ENCODE measurements at places on chromosomes 6 and 20. TPM values are rescaled to one million over a fixed set of nuclear protein-coding genes. Genes with fewer than 3 reads are reported as not detected.

EPB41L1 gene
- 19.2 TPM for total RNA-seq

MACROD2 gene
- total RNA-seq, result 3.3 TPM

GRCh38 chr20:34547844-34548613 is 10.5 kb upstream of the MAP1LC3A start:
- no peak for DNase-seq
- H3K4me3 ChIP-seq, result no peak overlapping the region
- no peaks in the 10 kb centered on the region for H3K36me3 ChIP-seq
- no peak overlapping the region for H3K27ac ChIP-seq

SSTR4 gene
- not detected for total RNA-seq

HLA-E gene
- 203 TPM for total RNA-seq

DNA sequence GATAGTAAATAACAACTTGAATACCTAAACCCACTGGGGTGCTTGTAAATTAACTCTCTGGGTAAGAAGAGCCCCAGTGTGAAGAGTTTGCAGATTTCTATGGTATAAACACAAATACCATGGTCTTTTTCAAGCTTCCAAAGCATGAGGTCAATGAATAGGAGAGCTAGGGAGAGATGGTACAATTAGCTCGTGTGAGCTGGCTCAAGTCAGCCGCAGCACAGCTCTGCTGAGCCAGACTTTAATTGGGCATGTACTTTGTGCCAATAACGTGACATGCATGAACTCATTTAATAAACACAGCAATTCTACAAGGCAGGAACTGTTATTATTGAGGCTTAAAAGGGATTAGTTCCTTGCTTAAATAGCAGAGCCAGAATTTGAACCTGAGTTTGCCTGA is 684.2 kb downstream of the KIF16B start:
- no peak overlapping the region for H3K4me3 ChIP-seq
- H3K27ac ChIP-seq, result no peak overlapping the region
- H3K4me1 ChIP-seq, result no peaks in the 10 kb centered on the region
- DNase-seq, result no peak
- H3K36me3 ChIP-seq, result no peaks in the 10 kb centered on the region

- no peaks in the 10 kb centered on the region for H3K36me3 ChIP-seq
- H3K27ac ChIP-seq, result no peak overlapping the region
- no peaks in the 10 kb centered on the region for H3K27me3 ChIP-seq
- no peak overlapping the region for H3K4me3 ChIP-seq
- H3K4me1 ChIP-seq, result peaks cover 19% of the 10 kb centered on the region
Observed at GRCh38 chr20:19492116-19492515, 265.9 kb upstream of the RIN2 start.

GRCh38 chr6:52161689-52162438 is 24.3 kb upstream of the IL17A start:
- no peaks in the 10 kb centered on the region for H3K36me3 ChIP-seq
- H3K4me3 ChIP-seq, result no peak overlapping the region
- H3K27ac ChIP-seq, result no peak overlapping the region
- 0 out of 2 replicates have a peak, but pooled peaks cover 6% of the 10 kb centered on the region for H3K4me1 ChIP-seq

DNA sequence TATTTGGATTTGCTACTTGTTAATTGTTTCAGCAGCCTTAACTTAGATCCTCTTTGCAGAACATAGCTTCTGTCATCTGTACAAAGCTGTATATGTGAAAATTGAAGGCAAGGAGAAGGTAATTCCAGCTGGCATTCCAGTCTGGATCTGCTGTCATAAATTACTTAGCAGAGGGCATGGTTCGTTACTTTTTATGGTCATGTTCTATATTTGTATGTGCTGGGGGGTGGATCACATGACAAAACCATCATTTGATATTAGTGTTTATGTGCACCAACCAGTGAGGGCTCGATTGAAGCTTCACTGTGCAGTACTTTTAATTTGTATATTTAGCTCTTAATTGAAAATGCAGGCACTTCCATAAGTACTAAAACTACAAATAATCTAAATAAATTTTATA is 80.2 kb downstream of the CAP2 start:
- no peak overlapping the region for H3K4me3 ChIP-seq
- no peak overlapping the region for H3K27ac ChIP-seq
- no peaks in the 10 kb centered on the region for H3K27me3 ChIP-seq

DNA sequence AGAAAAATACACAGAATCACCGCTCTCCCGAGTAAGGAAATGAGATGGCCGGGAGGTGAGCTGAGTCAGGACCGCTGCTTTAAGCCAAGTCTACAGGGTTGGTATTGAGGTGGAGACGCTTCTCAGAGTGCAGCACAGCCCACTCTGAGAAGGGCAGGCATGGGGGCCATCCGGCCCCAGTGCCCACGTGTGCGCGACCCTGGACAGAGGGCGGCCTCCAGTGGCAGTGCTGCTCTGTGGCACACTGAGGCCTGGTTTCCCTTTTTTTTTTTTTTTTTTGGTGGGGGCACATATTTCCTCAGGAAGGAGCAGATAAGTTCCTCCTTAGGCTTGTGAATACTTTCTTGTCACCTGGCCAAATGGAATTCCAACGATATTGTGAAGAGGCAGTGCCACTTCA is 88.8 kb downstream of the FOXC1 start:
- H3K4me3 ChIP-seq, result no peak overlapping the region
- no peak for DNase-seq
- peaks cover 31% of the 10 kb centered on the region for H3K4me1 ChIP-seq

DNA sequence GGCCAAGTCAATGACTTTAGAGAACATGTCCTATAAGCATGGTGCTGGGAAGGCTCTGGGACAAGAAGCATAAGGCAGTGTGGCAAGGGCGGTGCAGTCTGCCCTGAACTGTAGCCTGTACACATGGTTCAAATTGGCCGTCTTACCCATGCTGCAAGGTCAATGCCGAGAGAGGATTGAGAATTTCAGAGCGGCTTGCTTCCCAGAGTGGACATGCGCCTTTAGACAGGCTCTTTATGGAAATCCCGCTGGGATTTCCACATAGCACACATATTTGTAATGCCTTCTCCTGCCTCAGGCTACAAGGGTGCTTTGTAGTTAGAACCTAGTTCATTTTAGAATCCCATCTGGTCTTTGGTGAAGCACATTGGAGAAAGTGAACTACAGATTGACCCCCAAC is 36.1 kb upstream of the CEP162 start:
- H3K4me3 ChIP-seq, result no peak overlapping the region
- no peak for DNase-seq
- no peak overlapping the region for H3K27ac ChIP-seq
- no peaks in the 10 kb centered on the region for H3K4me1 ChIP-seq
- no peaks in the 10 kb centered on the region for H3K36me3 ChIP-seq
- H3K27me3 ChIP-seq, result no peaks in the 10 kb centered on the region

GRCh38 chr6:166721576-166721975 is 94.5 kb upstream of the RPS6KA2 start:
- H3K27me3 ChIP-seq, result peaks cover 15% of the 10 kb centered on the region
- no peaks in the 10 kb centered on the region for H3K36me3 ChIP-seq
- no peak overlapping the region for H3K27ac ChIP-seq
- H3K4me3 ChIP-seq, result no peak overlapping the region
- 0 out of 2 replicates have a peak, but pooled peaks cover 12% of the 10 kb centered on the region for H3K4me1 ChIP-seq

TOX2 gene
- 0.97 TPM for total RNA-seq

MEI4 gene
- not detected for total RNA-seq

GRCh38 chr20:50133041-50133440 is 20.1 kb upstream of the UBE2V1 start:
- DNase-seq, result no peak
- no peak overlapping the region for H3K4me3 ChIP-seq
- H3K27ac ChIP-seq, result no peak overlapping the region
- peaks cover 22% of the 10 kb centered on the region for H3K4me1 ChIP-seq

- no peak for DNase-seq
- H3K27ac ChIP-seq, result no peak overlapping the region
- no peak overlapping the region for H3K4me3 ChIP-seq
- H3K4me1 ChIP-seq, result 0 out of 2 replicates have a peak, but pooled peaks cover 3% of the 10 kb centered on the region
Observed at GRCh38 chr6:28402197-28402596, 2.6 kb upstream of the ZSCAN12 start.

DNA sequence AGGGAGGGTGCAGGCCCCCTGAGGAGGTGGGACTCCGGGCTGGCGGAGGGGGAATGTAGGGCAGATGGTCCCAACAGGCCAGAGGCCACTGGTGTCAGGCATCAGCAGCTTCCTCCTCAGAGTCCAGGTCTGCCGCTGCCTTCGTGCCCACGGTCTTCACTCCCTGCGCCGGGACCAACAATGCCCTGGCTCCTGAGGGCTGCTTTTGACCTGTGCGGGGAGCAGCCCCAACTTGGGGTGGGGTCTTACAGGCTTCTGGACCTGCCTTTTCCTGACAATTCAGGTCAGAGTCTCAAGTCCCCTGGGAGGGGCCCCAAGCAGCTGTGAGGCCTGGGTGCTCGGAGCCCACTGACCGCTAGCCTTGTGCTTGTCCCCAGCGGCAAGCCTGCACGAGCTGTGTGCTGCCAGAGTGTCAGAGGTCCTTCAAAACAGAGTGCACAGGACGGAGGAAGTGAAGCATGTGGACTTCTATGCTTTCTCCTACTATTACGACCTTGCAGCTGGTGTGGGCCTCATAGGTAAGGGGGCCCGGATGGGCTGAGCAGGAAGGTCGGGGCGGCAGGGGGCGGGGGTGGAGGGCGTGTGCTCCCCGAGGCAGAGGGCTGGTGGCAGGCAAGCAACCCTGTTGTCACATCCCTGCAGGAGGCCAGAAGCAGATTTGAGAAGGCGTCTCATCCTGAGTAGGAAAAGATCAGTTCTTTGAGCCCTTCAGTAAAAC is 25.3 kb upstream of the PYGB start:
- H3K36me3 ChIP-seq, result no peaks in the 10 kb centered on the region
- no peaks in the 10 kb centered on the region for H3K27me3 ChIP-seq
- peak overlapping the region; percentile 76 for H3K27ac ChIP-seq
- H3K4me3 ChIP-seq, result no peak overlapping the region
- peaks cover 20% of the 10 kb centered on the region for H3K4me1 ChIP-seq

DNA sequence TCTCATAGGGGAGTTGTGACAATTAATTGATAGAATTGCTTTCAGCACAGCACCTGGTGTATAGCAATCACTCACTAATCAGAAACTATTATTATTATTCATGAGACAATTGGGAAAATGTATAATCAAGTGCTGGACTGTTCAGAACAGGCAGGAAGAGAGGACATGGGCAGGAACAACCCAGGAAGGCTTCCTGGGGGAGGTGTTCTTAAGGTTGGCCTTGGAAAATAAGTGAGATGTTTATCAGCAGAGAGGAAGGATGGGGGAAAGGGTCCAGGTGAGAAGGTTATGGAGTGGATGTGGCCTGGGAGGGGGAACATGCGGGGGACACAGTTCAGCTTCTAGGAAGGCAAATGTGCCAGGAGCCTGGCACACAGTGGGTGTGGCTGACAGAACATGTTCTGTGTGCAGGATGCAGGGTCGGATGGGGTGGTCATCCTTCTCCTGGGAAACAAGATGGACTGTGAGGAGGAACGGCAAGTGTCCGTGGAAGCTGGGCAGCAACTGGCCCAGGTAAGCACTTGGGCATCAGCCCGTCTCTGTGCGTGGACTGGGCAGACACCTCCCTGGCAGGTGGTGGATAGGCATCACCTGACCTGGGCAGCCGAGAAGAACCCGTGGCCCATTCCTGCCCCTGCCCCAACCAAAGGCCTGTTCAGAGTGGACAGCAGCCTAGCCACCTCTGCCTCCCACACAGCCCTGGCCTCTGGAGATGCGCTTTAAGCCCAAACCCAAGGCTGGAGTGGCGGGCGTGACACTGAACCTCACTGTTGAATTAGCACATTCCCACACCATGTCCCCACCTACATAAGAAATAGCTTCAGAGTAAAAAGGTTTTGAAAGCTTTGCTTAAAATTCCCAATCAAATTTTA is 30.9 kb downstream of the RAB44 start:
- H3K4me3 ChIP-seq, result no peak overlapping the region
- H3K27me3 ChIP-seq, result no peaks in the 10 kb centered on the region
- H3K36me3 ChIP-seq, result no peaks in the 10 kb centered on the region
- no peak for DNase-seq
- H3K4me1 ChIP-seq, result peaks cover 15% of the 10 kb centered on the region
- no peak overlapping the region for H3K27ac ChIP-seq

- no peak overlapping the region for H3K4me3 ChIP-seq
- DNase-seq, result peak; percentile 30
- no peaks in the 10 kb centered on the region for H3K36me3 ChIP-seq
- H3K4me1 ChIP-seq, result peaks cover 14% of the 10 kb centered on the region
- H3K27me3 ChIP-seq, result no peaks in the 10 kb centered on the region
Observed at GRCh38 chr6:12275107-12275506, 15.1 kb upstream of the EDN1 start.

DNA sequence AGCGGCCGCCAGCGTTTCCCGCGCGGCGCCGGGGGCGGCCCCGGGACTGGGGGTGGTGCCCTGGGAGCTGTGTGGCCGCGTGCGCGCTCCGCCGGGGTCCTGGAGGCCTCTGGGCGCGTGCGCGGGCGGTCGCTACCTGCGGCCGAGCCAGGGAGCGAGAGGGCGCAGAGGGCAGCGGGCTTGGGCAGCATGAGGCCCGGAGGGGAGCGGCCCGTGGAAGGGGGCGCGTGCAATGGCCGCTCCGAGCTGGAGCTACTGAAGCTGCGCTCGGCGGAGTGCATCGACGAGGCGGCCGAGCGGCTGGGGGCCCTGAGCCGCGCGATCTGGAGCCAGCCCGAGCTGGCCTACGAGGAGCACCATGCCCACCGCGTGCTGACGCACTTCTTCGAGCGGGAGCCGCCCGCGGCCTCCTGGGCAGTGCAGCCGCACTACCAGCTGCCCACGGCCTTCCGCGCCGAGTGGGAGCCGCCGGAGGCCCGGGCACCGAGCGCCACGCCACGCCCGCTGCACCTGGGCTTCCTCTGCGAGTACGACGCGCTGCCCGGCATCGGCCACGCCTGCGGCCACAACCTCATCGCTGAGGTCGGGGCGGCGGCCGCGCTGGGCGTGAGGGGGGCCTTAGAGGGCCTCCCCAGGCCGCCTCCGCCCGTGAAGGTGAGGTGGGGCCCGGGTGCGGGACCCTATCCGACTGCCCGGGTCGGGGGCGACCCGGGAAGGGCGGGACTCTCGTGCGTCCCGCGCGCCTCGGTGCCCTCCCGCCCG is at the start of gene PM20D2:
TSS of gene PM20D2 (plus strand) at position 100 of the 762 bp plus-strand sequence. CDS start at position 190, 90 bp downstream.
- no peaks in the 10 kb centered on the region for H3K36me3 ChIP-seq
- no peaks in the 10 kb centered on the region for H3K27me3 ChIP-seq
- H3K4me3 ChIP-seq, result peak within 1 kb of the TSS; percentile 76
- peak; percentile 72 for DNase-seq
- peaks cover 6% of the 10 kb centered on the region for H3K4me1 ChIP-seq

IL17F gene
- total RNA-seq, result not detected

DNA sequence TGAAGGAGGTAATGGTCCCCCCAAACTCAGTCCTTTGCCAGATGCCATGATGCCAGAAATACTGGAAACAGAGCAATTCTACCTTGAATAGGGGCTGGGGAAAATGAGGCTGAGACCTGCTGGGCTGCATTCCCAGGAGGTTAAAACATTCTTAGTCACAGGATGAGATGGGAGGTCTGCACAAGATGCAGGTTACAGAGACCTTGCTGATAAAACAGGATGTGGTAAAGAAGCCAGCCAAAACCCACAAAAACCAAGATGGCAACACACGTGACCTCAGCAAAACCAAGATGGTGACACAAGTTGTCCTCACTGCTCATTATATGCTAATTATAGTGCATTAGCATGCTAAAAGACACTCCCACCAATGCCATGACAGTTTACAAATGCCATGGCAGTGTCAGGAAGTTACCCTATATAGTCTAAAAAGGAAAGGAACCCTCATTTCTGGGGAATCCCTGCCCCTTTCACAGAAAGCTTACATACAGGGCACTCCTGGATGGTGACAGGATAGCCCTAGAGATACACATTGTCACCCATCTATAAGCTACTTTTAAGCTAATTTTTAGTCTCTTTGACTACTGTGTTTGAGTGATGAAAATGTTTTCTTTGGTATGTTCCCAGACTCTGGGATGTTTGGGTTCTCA is 979.7 kb downstream of the TBC1D32 start:
- no peaks in the 10 kb centered on the region for H3K27me3 ChIP-seq
- H3K4me1 ChIP-seq, result no peaks in the 10 kb centered on the region
- no peaks in the 10 kb centered on the region for H3K36me3 ChIP-seq
- H3K27ac ChIP-seq, result no peak overlapping the region
- DNase-seq, result no peak

All from GM23248 (cell line).